Stimulated activated naive B cell treated with anti-CD40 and anti-IgM and Interleukin-4, amounts not matched to agents 10 μg/mL and 1 μg/mL and 100 μg/mL, for 72 hours (primary cell): ENCODE measurements at places on chromosomes 2 and 18.

- no peaks in the 10 kb centered on the region for H3K4me1 ChIP-seq
- H3K4me3 ChIP-seq: no peak overlapping the region
- peaks cover 22% of the 10 kb centered on the region for H3K27me3 ChIP-seq
- peaks cover 4% of the 10 kb centered on the region for H3K36me3 ChIP-seq
- H3K27ac ChIP-seq: no peak overlapping the region
Measured at GRCh38 chr2:227082286-227082685, 81.7 kb downstream of the COL4A4 start.

DNA sequence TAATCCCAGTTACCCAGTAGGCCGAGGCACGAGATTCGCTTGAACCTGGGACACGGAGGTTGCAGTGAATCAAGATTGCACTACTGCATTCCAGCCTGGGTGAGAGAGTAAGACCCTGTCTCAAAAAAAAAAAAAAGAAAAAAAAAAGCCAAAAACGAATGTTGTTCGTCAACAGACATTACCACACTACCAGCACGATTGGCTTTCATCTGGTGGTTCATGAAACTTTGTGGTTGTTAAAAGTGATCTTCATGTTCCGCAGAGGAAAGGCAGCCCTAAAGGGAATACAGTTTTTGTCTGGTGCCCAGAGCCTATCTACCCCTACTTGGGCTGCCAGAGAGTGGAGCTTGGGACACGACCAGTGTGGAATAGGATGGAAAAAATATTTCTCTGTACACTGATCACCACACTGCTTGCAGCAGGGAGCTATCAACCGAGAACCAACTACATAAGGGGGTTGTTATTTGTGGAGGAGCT, 13.6 kb upstream of the CXCR4 start:
- H3K4me1 ChIP-seq: peaks cover 76% of the 10 kb centered on the region
- H3K27me3 ChIP-seq: no peaks in the 10 kb centered on the region
- H3K36me3 ChIP-seq: peaks cover 2% of the 10 kb centered on the region

DNA sequence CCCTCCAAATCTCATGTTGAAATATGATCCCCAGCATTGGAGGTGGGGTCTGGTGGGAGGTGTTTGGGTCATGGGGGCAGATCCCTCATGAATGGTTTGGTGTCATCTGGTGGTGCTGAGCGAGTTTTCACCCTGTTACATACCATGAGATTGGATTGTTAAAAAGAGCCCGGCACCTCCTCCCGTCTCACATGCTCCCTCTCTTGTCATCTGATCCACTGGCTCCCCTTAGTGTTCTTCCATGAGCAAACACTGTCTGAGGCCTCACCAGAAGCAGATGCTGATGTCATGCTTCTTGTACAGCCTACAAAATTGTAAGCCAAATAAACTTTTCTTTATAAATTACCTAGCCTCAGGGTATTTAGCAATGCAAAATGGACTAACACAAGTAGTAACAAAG, 405.0 kb upstream of the SLC39A10 start:
- no peak overlapping the region for H3K27ac ChIP-seq
- DNase-seq: no peak
- no peaks in the 10 kb centered on the region for H3K27me3 ChIP-seq
- H3K4me1 ChIP-seq: no peaks in the 10 kb centered on the region

DNA sequence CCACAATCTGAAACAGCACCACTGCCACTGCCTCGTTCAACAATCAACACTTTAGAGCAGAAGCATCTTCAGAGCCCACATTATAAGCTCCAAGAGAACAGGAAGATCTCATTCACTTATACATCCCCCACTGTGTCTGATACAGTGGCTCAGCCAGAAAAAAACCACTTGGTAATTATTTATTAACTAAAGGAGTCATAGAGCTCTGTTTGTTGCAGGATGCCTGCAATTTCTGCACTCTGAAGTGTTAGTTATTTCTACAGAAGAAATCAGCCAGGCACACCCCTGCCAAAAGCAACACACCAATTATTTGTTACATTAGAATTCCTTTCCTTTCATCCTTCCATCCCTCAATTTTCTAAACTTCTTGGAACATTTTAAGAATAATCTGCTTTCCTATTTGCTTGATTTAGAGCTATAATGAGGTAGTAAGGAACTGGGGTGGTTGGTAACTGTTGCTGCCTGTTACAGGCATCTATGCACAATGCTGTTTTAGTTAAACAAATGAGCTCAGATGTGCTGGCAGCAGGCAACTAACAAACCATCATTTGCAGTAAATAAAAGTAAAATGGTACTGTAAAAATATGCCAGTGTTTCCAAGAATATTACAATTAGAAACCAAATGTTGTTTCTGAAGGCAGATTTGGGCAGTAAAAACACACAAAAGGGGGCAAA, 59.9 kb downstream of the DYM start:
- no peak overlapping the region for H3K27ac ChIP-seq
- peaks cover 27% of the 10 kb centered on the region for H3K4me1 ChIP-seq
- no peak for DNase-seq
- H3K36me3 ChIP-seq: peaks cover 9% of the 10 kb centered on the region

DNA sequence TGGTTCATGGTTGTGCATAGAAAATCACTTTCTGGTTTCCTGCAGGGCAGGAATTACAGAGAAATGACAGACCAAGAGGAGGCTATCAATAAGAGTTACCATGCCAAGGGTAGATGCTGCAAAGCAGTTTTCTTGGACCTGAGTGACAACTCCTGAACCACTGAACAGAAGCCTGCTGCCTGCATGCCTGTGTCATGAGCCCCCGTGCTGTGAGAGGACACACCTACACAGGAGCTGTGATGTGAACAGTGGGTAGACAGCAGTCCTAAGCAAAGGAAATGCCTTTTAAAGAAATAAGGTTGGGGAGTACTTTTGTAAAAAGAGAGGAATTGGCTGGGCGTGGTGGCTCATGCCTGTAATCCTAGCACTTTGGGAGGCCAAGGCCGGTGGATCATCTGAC, 54.2 kb upstream of the CREB1 start:
- H3K27me3 ChIP-seq: no peaks in the 10 kb centered on the region
- DNase-seq: no peak

DNA sequence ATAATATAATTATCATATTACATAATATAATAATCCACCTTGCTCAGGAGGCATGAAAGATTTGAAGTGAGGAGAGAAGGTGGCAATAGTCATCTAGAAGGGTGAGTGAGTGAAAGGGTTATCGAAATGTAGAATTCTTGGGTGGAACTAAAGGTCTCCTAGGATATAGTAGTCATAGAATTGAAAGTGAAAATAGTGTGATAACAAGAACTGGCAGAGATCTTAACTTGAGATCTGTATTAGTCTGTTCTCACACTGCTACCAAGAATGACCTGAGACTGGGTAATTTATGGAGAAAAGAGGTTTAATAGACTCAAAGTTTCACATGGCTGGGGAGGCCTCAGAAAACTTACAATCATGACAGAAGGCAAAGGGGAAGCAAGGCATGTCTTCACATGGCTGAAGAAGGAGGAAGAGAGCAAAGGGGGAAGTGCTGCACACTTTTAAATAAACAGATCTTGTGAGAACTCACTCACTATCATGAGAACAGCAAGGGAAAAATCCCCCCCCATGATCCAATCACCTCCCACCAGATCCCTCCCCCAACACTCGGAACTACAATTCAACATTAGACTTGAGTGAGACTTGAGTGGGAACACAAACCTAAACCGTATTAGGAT, 351.5 kb downstream of the NR4A2 start:
- H3K4me1 ChIP-seq: no peaks in the 10 kb centered on the region
- H3K27ac ChIP-seq: no peak overlapping the region
- H3K4me3 ChIP-seq: no peak overlapping the region
- no peaks in the 10 kb centered on the region for H3K36me3 ChIP-seq
- no peaks in the 10 kb centered on the region for H3K27me3 ChIP-seq

GRCh38 chr2:140861666-140862065, 1269.2 kb downstream of the LRP1B start:
- no peaks in the 10 kb centered on the region for H3K36me3 ChIP-seq
- H3K27ac ChIP-seq: no peak overlapping the region
- H3K27me3 ChIP-seq: no peaks in the 10 kb centered on the region
- H3K4me3 ChIP-seq: no peak overlapping the region

DNA sequence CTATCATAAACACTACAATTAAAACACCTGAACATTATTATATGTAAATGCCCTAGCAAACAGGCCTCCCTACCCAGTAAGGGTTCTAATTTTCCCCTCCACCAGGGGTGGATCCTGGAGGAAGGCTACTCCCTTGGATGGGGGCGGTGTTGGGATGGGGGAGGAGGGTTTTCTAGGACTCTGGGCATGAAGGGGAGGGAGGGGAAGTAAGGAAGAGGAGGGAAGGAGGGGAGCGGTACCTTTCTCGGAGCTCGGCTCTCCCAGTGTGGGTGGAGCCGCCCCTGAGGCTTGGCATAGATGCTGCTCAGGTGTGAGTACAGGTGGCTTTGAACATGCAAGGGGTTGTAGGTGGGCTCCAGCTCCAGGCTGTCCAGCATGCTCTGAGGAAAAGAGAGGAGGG, 5.4 kb downstream of the DOK1 start:
- DNase-seq: no peak
- H3K36me3 ChIP-seq: peaks cover 28% of the 10 kb centered on the region
- H3K4me1 ChIP-seq: peaks cover 20% of the 10 kb centered on the region
- peaks cover 17% of the 10 kb centered on the region for H3K27me3 ChIP-seq
- no peak overlapping the region for H3K27ac ChIP-seq

- H3K27ac ChIP-seq: no peak overlapping the region
- H3K4me3 ChIP-seq: no peak overlapping the region
- H3K27me3 ChIP-seq: peaks cover 12% of the 10 kb centered on the region
- DNase-seq: no peak
Measured at GRCh38 chr2:179877601-179878364, 16.4 kb upstream of the ZNF385B start.

DNA sequence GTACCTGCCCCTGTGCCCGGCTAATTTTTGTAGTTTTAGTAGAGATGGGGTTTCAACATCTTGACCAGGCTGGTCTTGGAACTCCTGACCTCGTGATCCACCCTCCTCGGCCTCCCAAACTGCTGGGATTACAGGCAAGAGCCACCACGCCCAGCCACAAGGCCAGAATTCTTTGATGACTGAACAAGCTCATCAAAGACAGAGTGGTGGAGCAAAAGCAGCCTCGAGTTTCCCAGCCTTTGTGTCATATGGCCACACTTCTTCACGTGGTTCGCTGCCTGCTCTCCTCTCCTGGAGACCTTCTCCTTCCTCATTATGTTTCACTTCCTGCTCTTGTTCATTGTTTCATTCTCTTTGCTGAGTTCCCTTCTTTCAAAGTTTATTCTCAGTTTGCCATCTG, 9.9 kb upstream of the NPC1 start:
- peak overlapping the region; percentile 9 for H3K27ac ChIP-seq
- no peaks in the 10 kb centered on the region for H3K36me3 ChIP-seq
- H3K4me1 ChIP-seq: peaks cover 10% of the 10 kb centered on the region
- H3K4me3 ChIP-seq: no peak overlapping the region
- H3K27me3 ChIP-seq: no peaks in the 10 kb centered on the region

GRCh38 chr18:13451213-13451540, 232.6 kb downstream of the LDLRAD4 start:
- H3K4me3 ChIP-seq: no peak overlapping the region
- no peaks in the 10 kb centered on the region for H3K36me3 ChIP-seq
- no peak overlapping the region for H3K27ac ChIP-seq

GRCh38 chr2:231364961-231365810, 30.3 kb upstream of the B3GNT7 start:
- no peak for DNase-seq
- no peak overlapping the region for H3K4me3 ChIP-seq
- H3K27ac ChIP-seq: no peak overlapping the region
- H3K36me3 ChIP-seq: peaks cover 23% of the 10 kb centered on the region

DNA sequence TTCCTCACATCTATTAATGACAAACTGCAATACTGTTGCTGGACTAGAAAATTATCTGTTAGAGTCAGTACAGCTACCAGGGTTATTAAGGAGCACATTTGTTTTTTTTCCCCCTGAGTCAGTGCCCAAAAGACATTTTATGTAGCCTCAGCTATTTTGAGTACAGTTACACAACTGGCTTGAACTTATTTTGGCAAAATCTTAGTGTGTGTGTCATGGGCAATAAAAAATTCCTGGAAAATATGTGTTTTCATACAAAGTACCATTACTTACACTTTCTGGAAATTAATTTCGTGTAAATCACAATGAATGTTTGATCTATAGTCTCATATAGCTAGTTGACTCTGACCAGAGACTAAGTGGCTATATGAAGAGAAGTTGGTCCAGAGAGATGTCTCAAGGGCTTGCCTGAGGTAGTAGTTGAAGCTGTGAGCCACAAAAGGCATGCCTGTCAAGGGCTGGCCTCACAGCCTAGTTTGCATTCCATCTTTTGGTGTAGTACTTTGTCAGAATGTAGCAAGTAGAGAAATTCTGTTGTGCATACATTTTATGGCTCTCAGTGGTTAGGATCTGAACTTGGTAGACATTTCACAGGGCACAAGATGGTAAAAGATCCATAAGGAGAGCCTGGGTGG, 283.4 kb downstream of the MTX2 start:
- no peak overlapping the region for H3K4me3 ChIP-seq
- no peak for DNase-seq
- H3K27ac ChIP-seq: no peak overlapping the region
- H3K4me1 ChIP-seq: peaks cover 11% of the 10 kb centered on the region

DNA sequence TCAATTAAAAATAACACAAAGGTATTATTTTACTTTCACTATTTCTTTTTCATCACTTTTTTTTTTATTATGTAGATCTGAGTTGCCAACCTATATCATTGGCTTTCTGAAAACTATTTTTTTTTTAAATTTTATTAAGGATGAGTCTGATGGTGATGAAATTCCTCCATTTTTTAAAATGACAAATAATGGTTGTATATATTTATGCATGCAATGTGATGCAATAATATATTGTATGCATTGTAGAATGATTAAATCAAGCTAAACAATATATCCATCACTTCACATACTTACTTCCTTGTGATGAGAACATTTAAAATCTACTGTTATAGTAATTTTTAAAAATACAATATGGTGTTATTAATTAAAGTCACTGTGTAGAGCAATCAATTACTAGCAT, 1081.6 kb downstream of the CNTNAP5 start:
- H3K27ac ChIP-seq: no peak overlapping the region
- H3K4me1 ChIP-seq: no peaks in the 10 kb centered on the region
- no peak overlapping the region for H3K4me3 ChIP-seq
- DNase-seq: no peak

GRCh38 chr2:226185616-226186211, 613.9 kb downstream of the IRS1 start:
- H3K4me3 ChIP-seq: no peak overlapping the region
- H3K27me3 ChIP-seq: peaks cover 18% of the 10 kb centered on the region
- no peaks in the 10 kb centered on the region for H3K4me1 ChIP-seq
- no peak overlapping the region for H3K27ac ChIP-seq
- DNase-seq: no peak

GRCh38 chr2:238811293-238811692, 36.6 kb upstream of the TWIST2 start:
- peaks cover 11% of the 10 kb centered on the region for H3K27me3 ChIP-seq
- H3K27ac ChIP-seq: no peak overlapping the region
- no peaks in the 10 kb centered on the region for H3K4me1 ChIP-seq
- DNase-seq: no peak
- H3K36me3 ChIP-seq: peaks cover 3% of the 10 kb centered on the region
- H3K4me3 ChIP-seq: no peak overlapping the region

DNA sequence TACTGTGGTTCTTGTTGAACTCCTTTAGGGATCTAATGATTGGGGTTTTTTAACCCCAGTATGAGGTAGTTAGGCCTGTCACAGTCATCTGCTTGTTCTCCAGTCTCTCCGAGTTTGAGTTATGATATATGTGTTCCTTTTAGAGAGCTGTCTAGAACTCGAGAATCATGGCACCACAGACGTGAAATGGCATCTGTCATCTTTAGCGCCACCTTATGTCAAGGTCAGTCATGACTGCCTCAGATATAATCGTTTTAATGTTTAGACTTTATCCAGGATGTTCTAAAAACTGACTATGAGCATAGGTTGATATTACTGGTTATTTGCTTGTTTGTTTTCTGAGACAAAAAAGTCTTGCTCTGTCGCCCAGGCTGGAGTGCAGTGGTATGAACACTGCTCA, 112.2 kb downstream of the CEP192 start:
- no peaks in the 10 kb centered on the region for H3K27me3 ChIP-seq
- H3K36me3 ChIP-seq: peaks cover 86% of the 10 kb centered on the region
- no peak for DNase-seq
- H3K27ac ChIP-seq: no peak overlapping the region
- no peaks in the 10 kb centered on the region for H3K4me1 ChIP-seq
